ENCODE measurements at places on chromosomes 16 and 17.

DNA sequence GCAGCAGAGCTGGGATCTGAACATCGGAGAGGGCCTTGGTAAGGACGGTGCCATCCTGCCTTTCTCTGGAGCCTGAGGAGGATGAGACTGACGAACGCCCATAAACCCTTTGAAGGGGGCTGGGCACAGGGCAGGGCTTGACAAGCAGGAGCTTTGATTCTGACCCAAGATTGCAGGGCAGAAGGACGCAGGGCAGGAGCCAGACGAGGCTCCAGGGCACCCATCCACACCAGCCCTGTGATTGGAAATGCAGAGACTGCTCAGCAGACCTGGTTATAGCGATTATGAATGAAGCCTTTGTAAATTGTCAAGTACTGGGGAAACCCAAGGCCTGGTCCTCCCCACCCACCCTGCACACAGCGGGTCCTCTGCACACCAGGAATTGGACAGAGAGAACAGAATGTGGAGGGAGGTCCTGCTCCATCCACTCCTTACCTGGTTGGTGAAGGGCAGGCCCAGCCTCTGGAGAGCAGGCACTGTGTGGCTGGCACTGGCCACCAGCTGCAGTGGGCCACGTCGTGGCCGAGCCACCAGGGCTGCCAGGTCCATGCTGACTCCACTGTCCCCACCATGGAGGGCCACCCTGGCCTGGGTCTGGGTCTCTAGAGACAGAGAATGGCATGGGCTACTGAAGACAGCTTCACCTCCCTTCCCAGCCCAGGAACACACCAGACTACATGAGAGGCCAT lies 68.8 kb downstream of the RMI2 start:
- no peak for DNase-seq

- DNase-seq = no peak
These were observed 34.2 kb downstream of the GPT2 start for GRCh38 chr16:46918400-46918799.

GRCh38 chr17:47797797-47798196 lies 23.8 kb downstream of the OSBPL7 start:
- DNase-seq = no peak

DNA sequence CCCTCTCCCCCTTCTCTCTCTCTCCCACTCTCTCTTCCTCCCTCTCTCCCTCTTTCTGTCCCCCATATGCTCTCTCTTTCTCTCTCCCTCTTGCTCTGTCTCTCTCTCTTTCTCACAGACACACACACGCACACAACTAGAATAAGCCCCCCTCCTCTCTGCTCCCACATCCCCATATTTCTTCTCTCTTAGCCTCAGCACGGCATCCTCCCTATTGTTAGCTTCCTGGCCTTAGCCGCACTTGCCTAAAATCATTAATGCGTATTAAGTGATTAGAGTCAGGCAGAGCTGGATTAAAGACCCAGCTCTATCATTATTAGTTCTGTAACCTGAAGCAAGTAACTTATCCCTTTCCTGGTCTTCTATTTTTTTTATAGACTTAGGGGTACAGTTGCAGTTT lies 319.0 kb upstream of the C16orf82 start:
- no peak for DNase-seq

GRCh38 chr17:17900615-17901520 lies 64.1 kb upstream of the SREBF1 start:
- no peak for DNase-seq

DNA sequence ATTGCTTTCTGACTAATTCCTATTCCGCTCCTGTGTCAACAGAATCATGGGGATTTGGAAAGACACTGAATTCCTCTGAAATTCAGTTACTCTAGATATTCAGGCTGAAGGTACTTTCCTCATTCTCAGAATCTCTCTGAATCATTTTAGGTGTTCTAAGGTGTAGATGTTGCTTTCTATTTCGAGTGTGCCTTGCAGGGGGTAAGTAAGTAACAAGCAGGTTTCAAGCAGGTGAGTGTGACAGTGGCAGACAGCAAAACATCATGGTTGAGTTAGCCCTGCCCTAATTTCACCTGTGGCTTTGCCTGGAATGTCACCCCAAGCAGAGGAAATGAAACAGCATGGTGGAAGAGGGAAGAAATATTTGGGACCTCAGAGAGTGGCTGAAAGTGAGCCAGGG lies 75.1 kb downstream of the SHISA9 start:
- no peak for DNase-seq
